ENCODE measurements at places on chromosomes 5 and 9.

DNA sequence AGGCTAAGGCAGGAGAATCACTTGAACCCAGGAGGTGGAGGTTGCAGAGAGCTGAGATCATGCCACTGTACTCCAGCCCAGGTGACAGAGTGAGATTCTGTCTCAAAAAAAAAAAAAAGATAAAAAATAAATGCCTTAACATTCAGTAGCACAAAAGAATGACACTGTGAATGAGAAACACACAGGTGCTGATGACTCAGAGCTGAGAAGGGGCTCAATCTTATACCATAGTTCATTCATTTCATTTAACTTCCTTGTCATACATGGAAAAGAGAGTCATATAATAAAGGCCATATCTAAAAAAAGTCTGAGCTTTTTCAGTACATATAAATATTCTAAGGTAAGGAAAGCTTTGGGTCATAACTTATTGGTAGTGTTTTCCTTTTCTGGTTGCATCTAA, 40.6 kb downstream of the WWC1 start:
- DNase-seq, result no peak

GRCh38 chr5:40106847-40107246, 572.9 kb upstream of the PTGER4 start:
- no peak for DNase-seq

DNA sequence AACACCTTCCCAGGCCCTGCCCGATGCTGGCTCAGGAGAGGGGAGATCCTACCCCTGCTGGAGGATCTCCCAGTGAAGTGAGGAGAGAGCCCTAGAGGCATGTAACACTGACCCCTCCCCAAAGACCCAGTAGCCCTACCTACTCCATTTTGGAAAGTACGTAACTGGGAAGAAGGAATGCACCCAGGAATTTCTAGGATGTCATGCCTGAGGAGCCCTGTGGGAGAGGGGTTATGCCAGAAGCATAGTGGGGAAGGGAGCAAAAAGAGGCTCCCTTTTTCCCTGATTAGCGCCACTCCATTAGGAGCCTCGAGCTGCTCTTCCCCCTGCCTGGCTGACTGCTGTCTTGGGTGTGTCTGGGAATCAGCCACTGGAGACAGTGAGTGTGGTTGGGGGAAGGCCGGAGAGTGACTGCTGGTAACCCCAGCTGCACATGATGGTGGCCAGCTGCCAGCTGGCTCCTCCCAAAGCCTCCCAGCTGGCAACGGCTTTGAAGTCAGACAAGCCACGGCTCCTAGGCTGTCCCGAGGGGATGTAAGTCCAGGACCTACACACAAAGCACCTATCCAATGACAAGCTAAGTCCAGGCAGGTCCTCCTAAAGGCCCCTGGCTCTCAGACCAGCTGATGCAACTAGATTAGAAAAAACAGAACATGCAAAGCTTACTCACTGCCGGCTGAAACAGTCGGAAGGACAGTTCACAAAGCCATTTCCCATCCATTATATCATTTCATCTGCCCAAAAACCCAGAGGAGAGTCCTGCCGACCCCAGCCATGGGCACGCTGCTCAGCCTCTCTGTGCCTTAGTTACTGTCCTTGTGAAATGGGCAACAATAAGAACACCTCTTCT, 136.5 kb upstream of the ABCA1 start:
- no peak for DNase-seq

DNA sequence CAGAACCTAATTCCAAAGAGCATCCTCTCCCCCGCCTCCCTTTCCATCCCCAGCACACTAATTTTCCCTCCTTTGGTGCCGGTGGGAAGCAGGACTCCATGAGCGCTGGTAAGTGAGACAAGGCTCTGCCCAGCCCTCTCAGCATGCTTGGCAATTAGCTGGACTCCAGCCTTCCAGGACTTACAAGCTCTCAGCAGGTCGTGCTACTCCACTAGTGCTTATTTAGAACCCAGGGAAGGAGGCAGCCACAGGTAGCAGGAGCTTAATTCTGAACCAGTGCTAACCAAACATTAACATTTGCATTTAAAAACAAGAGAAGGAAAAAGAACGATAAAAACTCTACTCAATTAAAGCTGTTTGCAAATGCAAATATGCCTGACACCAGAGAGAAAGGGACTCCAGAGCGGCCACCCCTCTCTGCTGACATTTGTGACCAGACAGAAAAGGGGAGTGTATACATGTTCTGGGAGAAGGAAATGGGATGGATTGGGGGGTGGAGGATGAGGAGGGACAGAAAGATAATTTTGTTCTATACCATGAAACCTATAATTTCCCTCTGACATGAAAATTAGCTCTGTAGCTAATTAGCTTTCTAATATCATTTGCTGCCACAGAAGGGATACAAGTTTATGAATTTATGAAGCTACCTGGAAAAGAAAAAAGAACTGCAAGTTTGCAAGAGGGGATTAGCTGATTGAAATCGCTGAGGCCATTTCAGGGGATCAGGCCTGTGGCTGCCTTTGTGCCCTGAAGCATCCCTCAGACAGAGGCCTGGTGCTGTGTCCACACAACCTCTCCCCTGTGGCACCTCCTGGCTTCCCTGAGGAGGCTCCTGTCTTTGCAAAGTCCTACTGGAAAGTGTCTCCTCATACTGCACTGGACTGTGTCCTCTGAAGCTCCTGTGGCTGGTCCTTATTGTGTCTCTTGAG, 266.3 kb downstream of the SEC61B start:
- DNase-seq, result no peak

Measured in iPS DF 6.9 (cell line).